Hematopoietic multipotent progenitor cell treated with erythropoietin and hydrocortisone succinate and interleukin-3 and kit ligand, for 15 days (in vitro differentiated cells): ENCODE measurements at places on chromosomes 12 and 14.

GRCh38 chr12:94098466-94098865 lies 49.9 kb upstream of the PLXNC1 start:
- no peak for DNase-seq

DNA sequence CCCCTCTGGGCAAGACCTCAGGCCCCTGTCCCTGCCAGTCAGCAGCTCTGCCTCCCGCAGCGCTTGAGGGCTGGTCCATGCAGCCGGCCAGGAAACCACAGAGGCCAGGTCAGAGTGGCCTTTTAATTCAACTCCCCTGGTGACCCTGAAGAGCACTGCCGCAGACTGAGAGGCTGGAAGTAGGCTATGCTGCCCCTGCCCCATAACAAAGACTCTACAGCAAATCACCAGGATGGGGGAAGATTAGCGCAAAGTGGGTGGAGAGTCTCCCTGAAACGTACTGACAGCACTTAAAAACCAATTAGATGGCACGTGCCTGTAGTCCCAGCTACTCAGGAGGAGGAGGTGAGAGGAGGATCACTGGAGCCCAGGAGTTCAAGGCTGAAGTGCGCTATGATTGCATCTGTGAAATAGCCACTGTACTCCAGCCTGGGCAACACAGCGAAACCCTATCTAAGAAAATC lies 70.5 kb downstream of the ITPK1 start:
- DNase-seq = no peak

- no peak for DNase-seq
These were observed 12.8 kb upstream of the GPX2 start for GRCh38 chr14:64955297-64955696.

DNA sequence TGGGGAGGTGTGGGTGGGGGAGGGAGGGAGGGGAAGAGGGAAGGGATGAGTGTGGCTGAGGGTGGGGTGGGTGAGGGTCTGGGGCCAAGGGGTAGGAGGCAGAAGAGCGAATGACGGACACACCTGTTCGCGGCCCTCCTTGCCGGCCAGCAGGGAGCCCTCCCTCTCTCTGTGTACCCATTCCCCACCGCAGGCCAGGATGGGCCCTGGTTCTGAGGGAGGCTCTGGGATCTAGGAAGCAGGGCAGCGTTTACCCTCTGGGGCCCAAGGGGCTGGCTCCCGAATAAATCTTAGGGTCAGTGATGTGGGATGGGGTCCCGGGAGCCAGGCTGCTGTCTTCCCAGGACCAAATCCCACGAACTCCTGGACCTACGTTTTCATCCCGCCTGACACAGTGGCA lies 46.0 kb upstream of the ESRRB start:
- no peak for DNase-seq

DNA sequence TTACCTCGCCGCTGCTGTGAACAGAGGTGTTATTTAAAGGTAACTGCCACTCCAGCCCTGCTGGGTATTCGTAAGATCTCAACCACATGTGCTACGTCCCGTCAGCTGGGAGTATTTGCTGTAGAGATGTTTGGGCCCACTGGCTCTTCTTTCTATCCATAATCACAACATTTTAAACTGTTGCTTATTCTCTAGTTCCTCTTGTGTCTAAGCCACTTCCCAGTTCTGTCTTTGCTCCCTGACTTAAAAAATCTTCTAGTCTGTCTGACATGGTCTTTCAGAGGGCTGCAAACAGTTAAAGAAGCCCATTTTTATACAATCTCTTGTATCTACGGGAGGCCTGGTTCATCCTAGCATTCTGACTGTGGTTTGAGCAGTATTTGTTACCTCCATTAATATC lies 33.2 kb upstream of the HELB start:
- DNase-seq = no peak

GRCh38 chr12:101612160-101612916 lies 17.6 kb downstream of the MYBPC1 start:
- no peak for DNase-seq

DNA sequence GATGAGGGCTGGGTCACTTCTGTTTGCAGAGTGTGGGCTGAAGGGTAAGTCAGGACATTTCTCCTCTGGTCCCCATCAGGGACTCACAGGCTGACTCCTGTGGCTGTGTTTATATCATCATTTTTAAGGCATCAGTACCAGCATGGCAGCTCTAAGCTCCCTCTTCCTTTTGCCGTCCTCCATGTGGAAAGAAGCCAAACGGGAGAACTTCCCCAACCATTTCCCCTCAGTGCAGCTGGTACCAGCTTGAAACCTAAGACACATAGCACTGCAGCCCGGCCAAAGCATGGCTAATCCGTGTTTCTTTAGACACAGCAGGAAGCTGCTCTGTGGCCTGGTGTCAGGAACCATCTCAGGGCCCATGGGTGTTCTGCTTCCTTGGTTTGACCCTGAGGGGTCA lies 31.9 kb upstream of the ATP2A2 start:
- no peak for DNase-seq

DNA sequence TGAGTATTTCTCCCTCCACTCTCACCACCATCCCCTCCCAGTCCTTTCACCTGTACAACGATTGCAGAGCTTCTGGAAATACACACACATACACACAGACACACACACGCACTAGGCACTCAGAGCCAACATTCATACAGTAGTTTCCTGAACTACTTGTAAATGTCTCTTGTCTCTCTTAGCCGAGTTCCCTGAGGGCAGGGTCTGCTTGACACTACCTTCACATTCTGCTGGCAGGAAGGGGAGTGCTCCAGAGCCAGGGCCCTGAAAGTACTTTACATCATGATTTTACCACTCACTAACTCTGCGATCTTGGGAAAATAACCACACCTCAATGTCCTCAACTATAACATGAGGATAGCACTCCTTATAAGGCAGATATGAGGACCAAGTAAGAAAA lies 82.7 kb downstream of the GAS2L3 start:
- no peak for DNase-seq

DNA sequence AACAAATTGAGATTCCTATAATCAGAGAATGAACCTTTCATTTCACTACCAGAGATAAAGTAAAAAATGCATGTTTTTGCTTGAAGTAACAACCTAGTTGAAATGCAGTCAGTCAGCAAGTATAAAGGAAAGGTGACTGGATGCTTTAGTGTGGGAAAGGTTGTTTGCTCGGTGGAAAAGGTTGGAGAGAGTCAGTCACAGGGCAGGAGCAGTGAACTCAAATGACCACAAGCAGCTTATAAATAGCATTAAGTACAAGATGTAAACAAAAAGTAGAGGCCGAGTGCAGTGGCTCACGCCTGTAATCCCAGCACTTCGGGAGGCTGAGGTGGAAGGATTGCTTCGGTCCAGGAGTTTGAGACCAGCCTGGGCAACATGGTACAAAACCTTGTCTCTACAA lies 98.1 kb upstream of the FGD4 start:
- DNase-seq = no peak

GRCh38 chr14:79809849-79810612 lies 401.3 kb downstream of the DIO2 start:
- no peak for DNase-seq

DNA sequence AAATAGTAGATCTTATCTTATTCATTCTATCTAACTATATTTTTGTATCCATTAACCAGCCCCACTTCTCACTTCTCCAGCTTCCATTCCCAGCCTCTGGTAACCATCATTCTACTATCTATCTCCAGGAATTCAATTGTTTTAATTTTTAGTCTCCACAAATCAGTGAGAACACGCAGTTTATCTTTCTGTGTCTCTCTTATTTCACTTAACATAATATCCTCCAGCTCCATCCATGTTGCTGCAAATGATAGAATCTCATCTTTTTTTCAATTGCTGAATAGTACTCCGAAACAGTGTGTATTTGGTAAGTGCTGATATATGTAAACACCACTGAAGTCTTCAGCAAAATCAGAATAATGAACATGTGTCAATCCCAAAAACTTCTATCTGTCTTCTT lies 587.2 kb upstream of the ATP2B1 start:
- no peak for DNase-seq

GRCh38 chr12:21337453-21337852 lies 2.7 kb upstream of the SLCO1A2 start:
- DNase-seq = no peak

- no peak for DNase-seq
These were observed 26.6 kb downstream of the PXN start for GRCh38 chr12:120238839-120239445.
